ENCODE measurements at places on chromosomes 12 and 14.

GRCh38 chr12:49903700-49904423, at the start of gene FAIM2:
TSS of gene FAIM2 (minus strand) at chr12:49903900. CDS start at chr12:49903792, 108 bp downstream.
- no peak for DNase-seq

DNA sequence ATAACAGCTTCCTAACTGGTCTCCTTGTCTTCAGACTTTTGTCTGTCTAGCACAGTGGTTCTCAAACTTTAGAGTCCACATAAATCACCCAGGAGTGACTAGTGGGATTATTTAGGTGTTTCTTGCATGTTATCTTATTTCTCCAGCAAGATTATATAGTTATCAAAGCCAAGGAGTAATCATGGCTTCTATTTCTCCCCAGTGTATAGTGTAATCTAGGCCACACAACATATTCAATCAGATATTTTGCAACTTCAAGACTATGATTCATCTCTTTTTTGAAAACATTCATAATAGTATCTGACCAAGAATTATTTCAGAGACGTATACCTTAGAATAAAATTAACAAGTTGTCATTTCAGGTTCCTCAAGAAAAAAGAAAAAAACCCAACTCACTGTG, 131.9 kb downstream of the CEP83 start:
- DNase-seq: no peak

GRCh38 chr12:76692846-76693245, 71.1 kb upstream of the ZDHHC17 start:
- no peak for DNase-seq

GRCh38 chr12:4001841-4002240, 128.6 kb upstream of the PARP11 start:
- DNase-seq: no peak

DNA sequence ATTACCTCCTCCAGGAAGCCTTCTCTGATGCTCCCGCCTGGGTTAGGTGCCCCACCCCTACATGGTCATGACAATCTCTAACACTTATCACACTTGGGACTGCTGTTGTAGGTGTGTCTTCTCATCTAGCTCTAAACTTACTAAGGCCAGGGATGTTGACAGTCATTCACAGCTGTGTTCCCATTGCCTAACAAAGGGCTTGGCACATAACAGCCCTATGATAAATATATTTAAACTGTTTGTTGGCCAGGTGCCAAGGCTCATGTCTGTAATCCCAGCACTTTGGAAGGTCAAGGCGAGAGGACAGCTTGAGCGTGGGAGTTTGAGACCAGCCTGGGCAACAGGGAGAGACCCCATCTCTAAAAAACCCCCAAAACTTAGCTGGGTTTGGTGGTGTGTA, 98.8 kb upstream of the RGS6 start:
- no peak for DNase-seq

DNA sequence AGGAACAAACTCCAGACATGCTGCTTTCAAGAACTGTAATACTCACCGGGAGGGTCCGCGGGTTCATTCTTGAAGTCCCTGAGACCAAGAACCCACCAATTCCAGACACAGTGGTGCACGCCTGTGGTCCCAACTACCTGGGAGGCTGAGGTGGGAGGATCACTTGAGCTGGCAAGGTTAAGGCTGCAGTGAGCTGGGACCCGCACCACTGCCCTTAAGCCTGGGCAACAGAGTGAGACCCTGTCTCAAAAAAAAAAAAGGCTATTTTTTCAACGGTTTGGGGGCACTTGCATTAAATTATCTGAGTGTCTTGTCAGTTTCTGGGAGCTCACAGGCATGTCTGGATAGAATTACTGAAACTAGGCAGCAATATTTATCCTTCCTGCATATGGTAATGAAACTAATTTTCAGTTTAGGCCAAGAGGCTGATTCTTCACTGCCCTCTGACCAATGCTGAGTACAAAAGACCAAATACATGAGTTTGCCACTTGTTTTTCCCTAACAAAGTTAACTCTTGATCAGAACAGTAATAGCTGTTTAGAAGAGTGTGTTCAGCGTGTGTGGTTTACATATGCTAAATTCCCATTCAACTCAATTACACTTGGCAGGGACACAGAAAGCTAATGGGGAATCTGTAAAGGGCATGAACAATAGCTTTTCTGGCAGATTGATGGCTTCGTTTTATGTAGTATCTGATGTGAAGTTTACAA, 65.8 kb upstream of the RASSF3 start:
- no peak for DNase-seq

GRCh38 chr12:39368891-39369290, 74.0 kb downstream of the KIF21A start:
- no peak for DNase-seq

GRCh38 chr14:77805706-77806105, 5.8 kb downstream of the ADCK1 start:
- no peak for DNase-seq

GRCh38 chr12:2417481-2418160, 364.8 kb downstream of the CACNA1C start:
- DNase-seq: no peak

GRCh38 chr12:127663716-127664115, 603.3 kb upstream of the TMEM132C start:
- no peak for DNase-seq

- no peak for DNase-seq
Observed at GRCh38 chr12:111437816-111438454, 32.2 kb downstream of the SH2B3 start.

DNA sequence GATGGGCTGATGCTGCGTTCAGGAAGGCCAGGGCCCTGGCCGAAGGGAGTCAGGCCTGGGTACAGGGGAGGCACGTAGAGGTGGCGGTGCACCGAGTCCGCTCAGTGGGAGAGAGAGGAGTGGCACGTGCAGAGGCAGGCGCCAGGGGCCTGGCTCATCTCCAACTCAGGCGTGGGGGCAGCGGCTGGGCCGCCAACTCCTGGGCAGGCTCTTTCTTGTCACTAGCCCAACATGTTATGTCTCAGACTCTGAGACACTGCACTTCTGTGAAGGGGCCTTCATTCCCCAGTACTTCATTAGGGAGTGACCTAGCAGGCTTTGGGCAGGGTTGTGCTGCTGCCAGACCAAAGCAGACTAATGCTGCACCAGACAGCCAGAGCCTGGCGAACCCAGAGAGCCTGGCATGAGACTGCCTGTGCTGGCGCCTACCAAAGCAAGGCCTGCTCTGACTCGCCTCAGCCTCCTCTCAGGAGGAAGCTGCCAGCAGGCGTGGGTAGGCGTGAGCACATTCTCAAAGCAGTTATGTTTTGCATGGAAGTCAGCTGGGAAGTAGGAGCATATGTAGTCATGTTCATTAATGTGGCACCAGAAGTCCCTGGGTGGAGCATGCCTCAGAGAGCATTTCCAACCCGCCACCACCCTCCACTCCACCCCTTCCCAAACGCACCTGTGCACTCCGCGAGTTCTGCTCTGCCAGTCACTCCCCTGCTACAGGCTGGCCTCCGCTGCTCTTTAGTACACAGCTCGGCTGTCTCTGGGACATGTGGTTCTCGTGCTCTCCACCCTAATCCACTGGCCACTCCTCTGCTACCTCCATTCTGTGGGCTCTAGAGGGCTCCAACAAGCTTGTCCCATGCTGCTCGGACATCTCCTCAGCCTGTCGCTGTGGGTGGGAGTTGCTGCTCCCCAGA, 9.7 kb downstream of the CKB start:
- no peak for DNase-seq
